Choroid plexus epithelial cell (primary cell): ENCODE measurements at places on chromosomes 12 and 14.
A peak's percentile ranks its signal among the peaks of the same experiment; 100 is the strongest.

DNA sequence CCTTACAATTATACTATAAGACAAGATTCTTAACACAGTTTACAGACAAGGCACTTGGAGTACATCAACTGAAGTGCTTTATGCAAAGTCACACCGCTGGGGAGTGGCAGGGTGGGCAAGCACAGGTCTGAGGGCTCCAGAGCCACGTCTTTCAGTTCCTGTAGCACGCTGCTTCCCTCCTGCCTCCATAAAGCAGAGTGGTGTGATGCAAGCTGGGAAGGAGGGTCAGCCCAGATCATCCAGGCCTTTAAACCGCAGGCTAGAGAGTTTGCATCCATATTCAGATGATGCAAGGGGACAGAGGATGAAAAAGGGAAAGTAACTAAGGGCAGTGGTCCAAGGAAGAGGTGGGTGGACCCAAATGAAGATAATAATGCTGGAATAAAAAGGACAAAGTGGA, 132.6 kb downstream of the ITPR2 start:
- DNase-seq, result peak; percentile 46

DNA sequence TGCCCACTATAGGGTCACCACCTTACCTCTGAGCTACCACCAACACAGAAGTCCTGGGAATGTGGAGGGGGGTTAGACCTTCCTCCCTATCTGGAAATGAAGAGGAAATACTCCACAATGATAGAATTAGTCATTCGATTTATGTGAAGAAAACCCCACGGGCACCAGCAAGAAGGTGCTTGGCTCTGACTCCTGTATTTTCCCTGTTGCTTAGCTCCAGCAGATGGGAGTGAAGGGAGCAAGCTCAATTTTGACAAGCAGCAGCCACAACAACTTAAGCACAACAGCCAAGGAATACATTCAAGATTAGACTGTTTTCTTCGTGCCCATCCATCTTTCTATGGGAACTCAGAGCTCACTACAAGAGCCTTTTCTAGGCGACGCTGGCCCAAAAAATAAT, 191.7 kb downstream of the SPTSSA start:
- DNase-seq, result no peak

DNA sequence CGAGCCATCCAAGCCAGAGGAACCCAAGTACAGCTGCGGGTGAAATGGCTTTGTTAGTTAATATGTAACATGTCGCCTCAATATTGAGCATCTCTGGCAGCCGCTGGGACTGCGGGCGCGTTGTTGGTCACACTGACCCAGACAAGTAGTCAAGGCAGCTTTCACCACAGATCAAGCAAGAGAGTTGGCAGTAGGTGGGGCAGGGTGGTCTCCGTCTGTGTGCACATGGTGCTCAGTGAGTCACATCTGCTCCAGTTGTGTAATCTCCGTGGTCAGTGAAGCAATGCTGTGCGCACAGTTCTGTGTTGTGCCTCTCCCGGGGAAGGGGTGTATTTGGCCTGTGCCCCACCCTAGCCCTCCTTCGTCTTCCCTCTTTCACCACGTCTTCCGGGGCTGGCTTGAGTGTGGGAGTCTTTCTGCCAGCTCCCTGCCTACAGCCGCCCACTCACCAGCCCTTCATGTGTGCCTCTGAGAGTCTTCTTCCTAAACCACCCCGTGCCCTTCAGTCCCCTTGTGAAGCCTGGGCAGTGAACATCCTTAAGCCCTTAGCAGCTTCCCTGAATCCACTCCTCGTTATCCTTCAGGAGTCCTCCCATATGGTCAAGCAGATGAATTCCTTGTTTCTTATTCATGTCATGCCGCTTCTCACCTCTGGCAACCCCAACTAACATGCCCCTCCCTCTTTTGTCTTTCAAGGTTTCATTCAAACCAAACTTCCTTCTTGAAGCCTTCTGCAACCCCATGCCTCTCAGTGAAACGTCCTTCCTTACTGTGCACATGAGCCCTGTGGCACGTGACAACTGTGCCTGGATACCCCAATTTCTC, 242.1 kb downstream of the CACNA1C start:
- DNase-seq, result peak; percentile 63

GRCh38 chr14:55153951-55154350, 24.9 kb downstream of the LGALS3 start:
- no peak for DNase-seq

DNA sequence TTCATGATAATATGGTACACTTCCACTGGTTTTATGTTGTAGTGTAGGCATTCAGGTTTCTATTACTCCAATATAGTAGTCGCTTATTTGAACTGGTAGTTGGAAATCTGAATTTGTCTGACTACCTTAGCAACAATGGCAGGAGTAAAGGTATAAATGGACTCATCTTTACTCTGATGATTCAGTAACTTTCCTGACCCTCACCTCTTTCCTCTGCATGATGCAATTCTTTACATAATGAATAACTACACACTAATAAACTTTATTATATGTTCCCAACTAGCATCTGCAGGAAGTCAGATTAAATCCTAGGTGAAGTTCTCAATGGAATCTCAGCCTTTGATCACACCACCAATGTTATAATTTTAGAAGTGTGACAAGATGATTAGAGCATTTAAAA, 70.5 kb upstream of the ATP2B1 start:
- no peak for DNase-seq

DNA sequence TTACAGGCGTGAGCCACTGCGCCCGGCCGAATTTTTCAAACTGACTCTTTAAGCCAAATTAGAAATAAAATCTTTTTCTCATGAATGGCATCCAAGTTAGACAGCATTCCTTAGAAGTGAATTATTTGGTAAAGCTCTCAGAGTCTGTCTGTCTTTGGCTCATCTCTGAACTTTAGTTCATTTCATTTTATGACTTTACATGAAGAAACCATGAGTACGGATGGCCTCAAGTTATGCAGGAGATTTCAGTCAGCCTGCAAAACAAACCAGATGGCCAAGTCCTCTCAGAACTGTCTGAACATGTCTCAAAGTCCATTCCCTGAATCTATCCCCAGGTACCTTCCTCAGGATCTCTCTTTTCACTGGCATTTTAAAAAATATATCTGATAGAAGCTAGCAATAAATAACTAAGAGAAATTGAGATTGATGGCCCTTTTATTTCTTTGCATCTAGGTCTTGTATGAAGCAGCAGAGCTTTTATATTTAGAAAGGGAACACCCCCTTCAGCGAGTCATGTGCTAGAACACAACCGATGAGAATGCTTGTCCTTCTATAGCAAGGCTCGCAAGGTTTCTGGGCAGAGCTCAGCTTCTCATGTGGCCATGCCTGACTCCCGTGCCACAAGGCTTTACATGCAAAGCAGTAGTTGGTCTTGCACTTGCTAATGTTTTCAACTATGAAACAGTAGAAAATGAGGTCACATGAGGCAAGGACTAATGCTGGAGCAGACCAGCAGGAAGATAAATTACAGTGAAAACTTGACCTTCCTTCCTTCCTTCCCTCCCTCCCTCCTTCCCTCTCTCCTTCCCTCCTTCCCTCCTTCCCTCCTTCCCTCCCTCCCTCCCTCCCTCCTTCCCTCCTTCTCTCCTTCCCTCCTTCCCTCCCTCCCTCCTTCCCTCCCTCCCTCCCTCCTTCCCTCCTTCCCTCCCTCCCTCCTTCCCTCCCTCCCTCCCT, 125.0 kb downstream of the AKAP6 start:
- peak; percentile 19 for DNase-seq

DNA sequence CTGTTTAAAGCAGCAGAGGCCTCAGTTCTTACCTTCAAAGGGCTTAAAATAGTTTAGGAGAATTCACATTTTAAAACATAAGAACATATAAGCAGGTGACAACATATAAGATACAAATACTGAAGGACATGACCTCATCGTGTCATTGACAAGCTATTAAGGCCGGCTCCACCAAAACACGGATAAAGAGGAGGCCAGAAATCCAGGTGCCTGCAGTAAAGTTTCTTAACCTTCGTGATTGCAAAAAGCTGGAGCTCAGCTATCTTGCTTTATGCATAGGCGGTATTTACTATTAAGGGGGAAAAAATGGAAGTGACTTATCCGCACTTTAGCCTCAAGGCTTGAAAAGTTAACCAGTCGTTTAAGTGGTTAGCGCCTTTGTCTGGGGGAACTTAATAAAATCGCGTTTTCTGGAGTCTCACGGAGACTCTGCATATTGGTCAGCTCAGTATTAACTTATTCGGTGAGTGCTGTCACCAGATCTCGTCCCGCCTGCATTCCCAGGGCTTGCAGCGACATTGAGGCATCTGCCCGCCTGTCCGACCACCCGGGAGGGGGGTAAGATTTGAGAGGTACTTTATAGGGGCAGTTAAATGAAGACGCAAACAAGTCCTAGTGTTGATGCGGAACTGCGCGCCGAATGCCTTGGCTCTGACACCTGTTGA, 1.1 kb upstream of the SP1 start:
- peak; percentile 13 for DNase-seq

- no peak for DNase-seq
Observed at GRCh38 chr14:98606816-98607215, 665.2 kb downstream of the BCL11B start.

- DNase-seq, result no peak
Observed at GRCh38 chr14:87008965-87009364, 984.0 kb downstream of the GALC start.

DNA sequence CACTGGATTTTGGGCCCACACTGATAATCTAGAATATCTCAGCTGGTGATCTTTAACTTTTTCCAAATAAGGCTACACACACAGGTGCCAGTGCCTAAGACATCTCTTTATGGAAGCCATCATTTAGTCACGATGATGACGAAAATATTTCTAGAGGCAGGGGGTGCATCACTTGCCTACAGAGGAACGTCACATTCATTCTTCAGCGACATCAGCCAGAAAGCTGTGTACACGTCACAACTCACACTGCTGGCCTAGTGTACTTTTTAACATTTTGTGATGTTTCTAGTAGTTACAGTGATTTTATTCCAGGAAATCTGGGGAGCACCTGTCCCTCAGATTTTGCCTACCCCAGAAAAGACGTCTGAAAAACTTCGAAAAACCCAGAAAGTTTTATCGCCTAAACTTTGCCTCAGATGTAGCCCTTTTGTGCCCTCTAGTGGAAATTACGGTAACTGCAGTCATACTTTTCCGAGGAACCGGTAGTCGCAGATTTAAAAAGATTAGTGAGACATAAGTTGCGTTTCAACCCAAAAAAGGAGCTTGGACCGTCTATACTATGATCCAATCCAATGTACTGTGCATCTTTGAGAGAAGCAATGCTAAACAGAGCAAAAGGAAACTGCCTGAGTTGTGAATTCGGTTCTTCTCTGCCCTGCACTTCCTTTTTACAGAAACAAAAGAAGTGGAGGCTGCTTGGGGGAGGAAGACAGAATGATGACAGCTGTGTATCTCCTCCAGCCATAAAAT, 64.3 kb upstream of the STON2 start:
- peak; percentile 75 for DNase-seq

DNA sequence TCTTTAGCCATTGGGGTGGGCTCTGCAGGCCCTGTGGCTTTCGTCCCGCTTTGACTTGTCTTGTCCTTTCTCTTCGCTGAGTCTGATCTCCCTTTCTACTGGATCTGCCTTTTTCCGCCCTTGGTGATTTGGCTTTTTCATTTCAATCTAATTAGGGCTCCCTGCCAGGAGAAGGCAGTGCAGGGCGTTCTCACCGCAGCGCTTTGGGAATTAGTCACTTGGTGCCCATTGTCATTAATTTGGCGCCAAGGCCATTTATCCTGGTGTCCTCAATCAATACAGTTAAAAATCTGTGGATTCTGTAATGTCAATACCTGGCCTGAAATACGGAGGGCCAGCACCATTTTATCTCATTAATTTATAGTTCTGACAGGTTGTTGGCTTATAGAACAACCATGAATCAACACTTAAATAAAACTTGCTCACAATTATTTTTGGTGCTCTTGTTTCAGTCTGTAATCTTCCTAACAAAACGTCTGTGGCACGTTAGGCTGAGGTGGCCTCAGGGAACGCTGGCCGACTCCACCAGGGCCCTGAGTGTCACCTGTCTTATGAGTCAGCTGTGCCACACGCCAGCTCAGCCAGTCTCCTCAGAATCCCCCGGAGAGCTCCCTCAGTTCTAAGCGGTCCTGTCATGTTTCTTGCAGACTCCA, 115.7 kb downstream of the BEGAIN start:
- no peak for DNase-seq

DNA sequence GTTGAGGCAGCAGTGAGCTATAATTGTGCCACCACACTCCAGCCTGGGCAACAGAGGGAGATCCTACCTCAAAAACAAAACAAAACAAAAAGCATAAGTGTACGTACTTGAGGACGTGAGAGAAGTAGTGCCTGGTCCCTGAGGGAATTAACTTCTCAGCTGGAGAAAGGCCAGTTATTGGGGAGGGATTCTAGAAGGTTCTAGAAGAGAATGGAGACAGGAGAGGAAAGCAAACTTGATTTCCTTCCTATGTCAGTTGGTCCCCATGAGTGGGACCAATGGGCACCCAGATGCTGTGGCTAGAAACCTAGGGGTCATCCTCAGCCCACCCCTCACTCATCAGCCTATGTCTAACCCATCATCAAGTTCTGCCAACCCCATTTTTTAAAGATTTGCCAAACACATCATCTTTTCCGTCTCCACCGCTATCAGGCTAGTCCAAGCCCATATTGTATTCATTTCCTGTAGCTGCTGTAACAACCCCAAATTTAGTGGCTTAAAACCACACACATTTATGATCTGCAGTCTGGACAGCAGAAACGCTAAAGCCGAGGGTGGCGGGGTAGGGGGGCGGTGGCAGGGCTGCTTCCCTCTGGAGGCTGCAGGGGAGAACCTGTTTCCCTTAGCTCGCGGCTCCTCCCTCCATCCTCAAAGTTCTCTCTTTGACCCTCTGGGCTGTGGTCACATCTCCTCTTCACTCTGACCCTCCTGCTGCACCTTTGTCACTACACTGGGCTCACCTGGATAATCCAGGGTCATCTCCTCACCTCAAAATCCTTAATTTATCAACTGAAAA, 7.2 kb upstream of the RBM19 start:
- DNase-seq, result no peak

GRCh38 chr12:31574803-31575575, 15.9 kb downstream of the DENND5B start:
- no peak for DNase-seq

DNA sequence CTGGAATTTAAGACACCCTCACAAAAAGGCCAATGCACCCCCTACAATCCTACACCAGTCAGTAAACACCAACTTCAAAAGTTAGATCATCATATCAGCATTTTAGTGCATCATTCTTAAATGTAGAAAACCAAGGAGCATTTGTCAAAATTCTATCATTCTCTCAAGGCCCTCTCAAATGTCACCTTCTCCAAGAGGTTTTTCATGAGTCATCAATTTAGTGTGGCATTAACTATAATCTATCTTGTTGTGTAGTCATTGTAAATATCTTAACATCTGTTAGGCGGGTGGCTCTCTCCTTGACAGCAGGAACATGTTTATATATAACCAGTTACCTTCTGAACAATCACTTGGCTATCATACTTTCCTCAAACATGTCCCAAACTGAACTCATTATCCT, 62.1 kb upstream of the G2E3 start:
- no peak for DNase-seq
